Activated CD8-positive, alpha-beta T cell treated with anti-CD3 and anti-CD28 coated beads, Interleukin-2, amount 10 ng/mL, durations not matched to agents 7 days and 5 days (primary cell): ENCODE measurements at places on chromosomes 6 and 20. TPM values are rescaled to one million over a fixed set of nuclear protein-coding genes. Genes with fewer than 3 reads are reported as not detected.

Gene WFDC10B
- not detected for total RNA-seq

Gene DUSP15
- not detected for total RNA-seq

Gene TLDC2
- total RNA-seq = not detected

Gene WFDC8
- total RNA-seq = not detected

Gene PLA2G7
- not detected for total RNA-seq
